ENCODE measurements at places on chromosomes 5 and 9.

GRCh38 chr5:96434201-96434645 lies 1.2 kb upstream of the PCSK1 start:
- no peak overlapping the region for H3K4me3 ChIP-seq
- peak; percentile 75 for DNase-seq
- no peak overlapping the region for H3K27ac ChIP-seq
- H3K4me1 ChIP-seq: peaks cover 13% of the 10 kb centered on the region

DNA sequence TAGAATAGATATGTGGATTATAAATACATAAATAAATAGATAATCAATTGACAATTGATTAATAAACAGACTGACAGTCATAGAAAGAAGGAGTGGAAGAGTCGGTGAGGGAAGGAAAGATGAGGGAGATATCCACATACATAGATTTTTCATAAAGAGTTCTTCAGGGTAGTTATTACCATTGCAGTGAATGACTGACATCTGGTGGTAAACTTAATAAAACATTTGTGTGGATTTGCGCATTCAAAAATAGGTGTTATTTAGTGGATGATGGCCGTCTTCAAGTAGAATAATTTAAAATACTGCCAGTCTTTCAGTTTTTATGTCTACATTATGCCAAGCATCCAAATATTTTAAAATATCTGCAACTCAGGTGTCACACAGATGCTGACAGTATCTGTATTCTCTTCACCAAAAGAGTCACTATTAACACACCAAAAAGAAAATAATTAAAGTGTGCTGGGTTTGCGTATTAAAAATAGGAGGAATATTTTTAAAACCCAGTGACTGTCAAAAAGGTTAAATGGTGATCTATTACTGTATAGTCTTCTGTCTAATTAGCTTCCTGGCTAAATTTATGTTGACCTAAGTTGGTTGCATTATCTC lies 78.8 kb downstream of the GIN1 start:
- H3K4me1 ChIP-seq: no peaks in the 10 kb centered on the region
- no peak overlapping the region for H3K4me3 ChIP-seq
- DNase-seq: no peak
- H3K27ac ChIP-seq: no peak overlapping the region
- H3K36me3 ChIP-seq: no peaks in the 10 kb centered on the region

DNA sequence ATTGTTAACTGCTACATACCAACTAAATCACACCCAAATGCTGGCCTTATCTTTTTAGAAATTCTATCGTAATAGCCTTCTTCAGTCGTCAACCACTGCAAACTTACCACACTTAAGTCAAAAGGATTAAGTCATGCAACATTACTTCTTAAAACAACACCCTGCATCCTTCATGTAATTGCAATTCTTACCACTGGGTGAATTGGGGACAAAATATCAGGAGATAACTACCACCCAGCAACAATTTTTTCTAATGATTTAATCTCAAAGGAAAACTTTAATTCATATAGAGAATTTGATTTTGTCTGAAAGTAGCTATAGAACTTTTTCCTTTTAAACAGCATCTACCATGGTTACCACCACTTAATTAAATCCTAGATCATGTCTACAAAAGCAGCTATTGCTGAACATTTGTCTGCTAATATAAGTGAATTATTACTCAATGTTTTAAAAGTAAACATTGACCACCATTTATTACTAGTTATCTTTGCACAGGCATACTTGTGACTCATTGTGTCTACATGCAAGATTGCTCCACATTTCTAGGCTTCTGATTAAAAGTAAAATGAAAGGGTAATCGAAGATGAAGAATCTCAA lies 10.5 kb downstream of the MLLT3 start:
- peaks cover 4% of the 10 kb centered on the region for H3K36me3 ChIP-seq
- no peak overlapping the region for H3K27ac ChIP-seq
- H3K4me3 ChIP-seq: no peak overlapping the region
- no peaks in the 10 kb centered on the region for H3K27me3 ChIP-seq
- no peak for DNase-seq

DNA sequence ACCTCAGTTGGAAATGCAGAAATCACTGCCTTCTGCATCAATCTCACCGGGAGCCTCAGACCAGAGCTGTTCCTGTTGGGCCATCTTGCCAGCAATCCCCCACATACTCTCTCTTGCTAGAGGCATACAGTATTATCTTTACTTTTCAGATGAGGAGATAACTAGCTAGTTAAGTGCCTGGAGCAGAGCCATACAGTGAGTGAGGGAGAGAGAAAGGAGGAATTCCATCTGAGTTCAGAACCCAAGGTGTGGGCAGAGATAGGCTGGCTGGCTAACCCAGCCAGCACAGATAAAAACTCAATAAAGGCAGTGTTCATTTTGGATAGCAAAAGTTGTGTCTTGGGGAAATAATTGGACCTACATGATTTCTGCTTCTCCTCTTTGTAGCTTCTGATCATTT lies 268.0 kb upstream of the KIF2A start:
- no peak for DNase-seq
- H3K27ac ChIP-seq: no peak overlapping the region
- no peaks in the 10 kb centered on the region for H3K27me3 ChIP-seq
- H3K36me3 ChIP-seq: no peaks in the 10 kb centered on the region
- H3K4me1 ChIP-seq: no peaks in the 10 kb centered on the region

DNA sequence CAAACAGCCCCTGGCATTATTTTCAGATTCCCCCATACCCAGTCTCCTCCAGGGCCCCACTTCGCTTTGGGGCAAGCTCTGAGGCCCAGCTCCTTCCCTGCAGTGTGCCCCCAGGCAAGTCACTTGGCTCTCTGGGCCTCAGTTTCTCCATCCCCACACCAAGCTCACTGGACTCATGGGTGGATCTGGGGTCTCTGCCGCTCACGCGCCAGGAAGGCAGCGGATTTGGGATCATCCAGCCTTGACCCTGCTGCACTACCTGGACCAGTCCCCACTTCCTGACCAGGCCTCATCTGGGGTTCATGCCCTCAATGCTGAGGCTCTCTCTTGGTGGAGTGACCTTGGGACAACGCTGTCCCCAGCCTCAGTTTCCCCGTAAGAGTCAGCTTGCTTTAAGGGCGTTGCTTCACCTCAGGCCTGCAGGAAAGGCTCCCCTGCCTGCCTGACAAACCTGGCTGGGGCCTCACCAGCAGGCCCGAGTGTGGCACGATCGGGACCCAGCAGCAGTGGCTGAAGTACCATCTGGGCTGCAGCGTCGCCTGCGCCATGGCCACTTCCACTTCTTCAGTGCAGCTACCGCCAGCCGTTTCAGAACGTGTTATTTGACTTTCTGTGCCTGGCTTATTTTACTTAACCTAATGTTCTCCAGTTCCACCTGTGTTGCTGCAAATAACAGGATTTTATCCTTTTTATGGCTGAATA lies 519.6 kb upstream of the SEMA6A start:
- no peak overlapping the region for H3K4me3 ChIP-seq
- no peak for DNase-seq
- H3K27ac ChIP-seq: no peak overlapping the region
- no peaks in the 10 kb centered on the region for H3K36me3 ChIP-seq

GRCh38 chr9:5002811-5003210 lies 17.7 kb downstream of the JAK2 start:
- H3K4me3 ChIP-seq: no peak overlapping the region
- H3K27me3 ChIP-seq: no peaks in the 10 kb centered on the region
- peaks cover 12% of the 10 kb centered on the region for H3K4me1 ChIP-seq
- DNase-seq: no peak
- no peak overlapping the region for H3K27ac ChIP-seq
- H3K36me3 ChIP-seq: peaks cover 59% of the 10 kb centered on the region

GRCh38 chr5:140150201-140150600 lies 24.5 kb downstream of the IGIP start:
- H3K4me1 ChIP-seq: peaks cover 9% of the 10 kb centered on the region
- DNase-seq: no peak
- H3K27me3 ChIP-seq: peaks cover 17% of the 10 kb centered on the region
- no peak overlapping the region for H3K4me3 ChIP-seq
- H3K36me3 ChIP-seq: no peaks in the 10 kb centered on the region
- no peak overlapping the region for H3K27ac ChIP-seq

GRCh38 chr9:119963798-119964372 lies 594.6 kb upstream of the BRINP1 start:
- no peak for DNase-seq
- H3K27me3 ChIP-seq: peaks cover 15% of the 10 kb centered on the region
- no peak overlapping the region for H3K27ac ChIP-seq
- no peaks in the 10 kb centered on the region for H3K36me3 ChIP-seq
- H3K4me1 ChIP-seq: no peaks in the 10 kb centered on the region

GRCh38 chr9:97695995-97696802 lies 941 bp downstream of the XPA start:
- H3K27ac ChIP-seq: peak overlapping the region; percentile 85
- no peak for DNase-seq
- peaks cover 46% of the 10 kb centered on the region for H3K4me1 ChIP-seq
- H3K27me3 ChIP-seq: peaks cover 1% of the 10 kb centered on the region

DNA sequence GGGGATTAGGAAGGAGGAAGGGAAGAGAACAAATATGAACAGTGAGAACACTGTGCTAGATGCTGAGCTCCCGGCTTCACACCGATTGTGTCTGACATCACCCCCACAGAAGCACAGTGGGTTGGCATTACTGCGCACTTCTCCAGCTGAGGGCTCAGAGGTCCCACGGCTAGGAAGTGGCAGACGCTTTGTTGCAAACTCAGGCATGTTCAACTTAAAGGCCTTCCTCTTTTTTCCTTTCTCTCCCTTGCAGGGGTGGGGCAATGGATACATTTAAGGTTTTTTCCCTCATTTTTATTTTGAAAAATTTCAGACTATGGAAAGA lies 15.5 kb upstream of the SHB start:
- no peak overlapping the region for H3K27ac ChIP-seq
- no peak for DNase-seq
- H3K36me3 ChIP-seq: no peaks in the 10 kb centered on the region
- H3K4me3 ChIP-seq: no peak overlapping the region
- H3K4me1 ChIP-seq: no peaks in the 10 kb centered on the region

- DNase-seq: no peak
- no peak overlapping the region for H3K27ac ChIP-seq
- H3K36me3 ChIP-seq: no peaks in the 10 kb centered on the region
- peaks cover 13% of the 10 kb centered on the region for H3K27me3 ChIP-seq
Measured at GRCh38 chr5:35543408-35543807, 74.3 kb upstream of the SPEF2 start.

DNA sequence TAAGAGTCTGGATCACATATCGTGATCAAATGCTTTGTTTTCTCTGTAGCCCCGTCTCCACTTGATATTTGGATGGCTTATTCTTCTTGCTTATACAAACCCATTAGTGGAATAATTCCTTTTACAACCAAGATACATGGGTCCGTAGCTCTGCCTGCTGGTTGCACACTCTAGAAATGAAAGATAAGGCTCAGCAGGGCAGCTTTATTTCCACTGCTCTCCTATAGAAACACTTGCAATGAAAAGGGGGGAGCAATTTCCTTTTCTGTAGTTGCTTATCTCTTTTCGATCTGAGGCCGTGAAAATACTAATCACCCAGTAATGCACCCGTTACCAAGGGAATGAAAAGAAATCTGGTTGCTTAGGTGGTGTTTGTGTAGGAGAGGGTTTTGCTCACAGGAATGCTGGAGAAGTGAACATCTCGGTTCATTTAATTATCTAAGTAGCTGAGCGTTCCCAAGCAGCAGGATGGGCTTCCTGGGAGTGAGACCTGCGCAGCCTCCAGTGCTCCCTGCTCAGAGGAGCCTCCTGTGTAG lies 131.7 kb downstream of the ADAMTS16 start:
- no peaks in the 10 kb centered on the region for H3K4me1 ChIP-seq
- no peak for DNase-seq
- H3K27me3 ChIP-seq: peaks cover 2% of the 10 kb centered on the region

DNA sequence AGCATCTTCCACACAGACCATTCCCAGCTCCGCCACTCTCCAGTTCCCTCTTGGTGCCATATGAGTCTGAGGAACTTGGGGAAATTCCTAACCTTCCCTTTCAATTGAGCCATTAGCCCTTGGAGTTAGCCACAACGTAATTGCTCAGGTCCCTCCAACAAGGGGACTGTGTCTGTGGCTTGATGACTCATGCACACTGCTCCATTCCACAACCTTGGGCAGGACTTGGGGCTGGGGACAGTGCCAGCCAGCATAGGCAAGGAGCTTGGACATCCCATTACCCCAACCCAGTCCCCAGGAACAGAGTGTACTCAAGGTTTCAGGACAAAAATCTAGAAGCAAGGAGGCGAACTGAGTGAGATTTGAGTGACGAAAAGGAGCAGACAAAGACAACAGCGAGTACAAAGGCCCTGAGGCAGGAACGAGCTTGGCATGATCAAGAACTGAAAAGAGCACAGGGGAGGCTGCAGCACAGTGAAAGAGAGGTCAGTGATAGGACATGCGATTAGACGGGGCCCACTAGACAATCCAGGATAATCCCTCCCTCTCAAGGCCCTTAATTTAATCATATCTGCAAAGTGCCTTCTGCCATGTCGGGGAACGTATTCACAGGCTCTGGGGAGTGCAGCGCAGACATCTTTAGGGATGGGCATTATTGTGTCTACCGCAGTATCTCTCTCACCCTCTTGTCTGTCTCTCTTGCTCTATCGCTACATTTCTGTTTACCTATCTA lies 16.0 kb upstream of the JADE2 start:
- peak overlapping the region; percentile 62 for H3K27ac ChIP-seq
- H3K27me3 ChIP-seq: no peaks in the 10 kb centered on the region
- no peaks in the 10 kb centered on the region for H3K36me3 ChIP-seq
- DNase-seq: no peak
- H3K4me3 ChIP-seq: no peak overlapping the region

DNA sequence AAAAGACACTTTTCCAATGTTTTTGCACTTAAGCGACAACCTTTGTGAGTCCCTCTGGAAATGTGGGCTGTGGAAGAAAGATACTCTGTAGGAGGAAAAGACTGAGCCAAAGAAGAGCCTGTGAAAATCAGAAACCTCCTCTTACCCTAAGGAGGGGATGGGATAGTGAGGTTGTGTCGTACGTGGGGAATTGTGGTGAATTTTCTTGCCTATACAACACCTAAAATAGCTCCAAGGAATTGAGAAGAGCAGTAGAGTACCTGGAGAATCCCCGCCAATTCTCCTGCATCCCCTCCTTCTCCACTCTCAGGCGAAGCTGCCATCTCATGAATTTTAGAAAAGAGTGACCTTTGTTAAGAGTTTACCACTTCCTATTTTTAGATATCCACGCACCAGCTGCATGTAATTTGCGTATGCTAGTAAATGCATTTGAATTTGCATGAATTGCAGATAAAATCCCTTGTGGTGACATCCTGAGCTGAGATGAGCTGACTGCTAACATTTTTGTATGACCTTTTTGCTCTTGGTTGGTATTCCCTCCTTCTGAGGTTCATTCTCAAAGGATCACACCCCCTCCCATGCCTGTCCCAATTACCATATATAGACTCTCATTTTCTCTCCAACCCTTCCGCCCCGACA lies 147.2 kb downstream of the PCSK5 start:
- no peak for DNase-seq
- no peaks in the 10 kb centered on the region for H3K27me3 ChIP-seq
- peaks cover 17% of the 10 kb centered on the region for H3K4me1 ChIP-seq
- H3K36me3 ChIP-seq: peaks cover 9% of the 10 kb centered on the region

GRCh38 chr9:90843525-90843924 lies 41.9 kb downstream of the SYK start:
- H3K36me3 ChIP-seq: no peaks in the 10 kb centered on the region
- no peaks in the 10 kb centered on the region for H3K4me1 ChIP-seq
- H3K4me3 ChIP-seq: no peak overlapping the region
- DNase-seq: no peak
